ENCODE measurements at places on chromosomes 12 and 14. TPM values are rescaled to one million over a fixed set of nuclear protein-coding genes. Genes with fewer than 3 reads are reported as not detected.

DNA sequence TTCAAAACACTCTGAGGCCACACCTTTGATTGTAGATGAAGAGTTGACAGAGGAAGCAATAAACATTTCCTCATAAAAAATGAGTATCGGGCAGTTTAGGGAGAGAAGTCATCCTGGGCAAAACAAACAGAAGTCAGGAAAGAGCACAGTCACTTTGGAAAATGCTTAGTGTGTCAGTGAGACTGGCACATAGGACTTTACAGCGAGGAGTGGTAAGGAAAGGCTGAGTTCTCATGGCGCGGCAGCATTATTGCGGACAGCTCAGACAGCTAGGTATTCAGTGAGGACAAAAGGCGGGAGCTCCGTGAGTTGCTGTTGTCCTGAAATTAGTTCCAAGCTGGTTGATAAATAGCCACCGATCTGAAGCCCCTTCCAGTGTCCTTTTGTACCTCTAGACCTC, 229.9 kb downstream of the SNAPC1 start:
- no peak for DNase-seq

TOMM20L gene
- total RNA-seq, result not detected

- DNase-seq, result no peak
Observed at GRCh38 chr12:5138845-5139244, 95.2 kb downstream of the KCNA5 start.

RDH11 gene
- total RNA-seq, result 50.5 TPM

- DNase-seq, result no peak
Observed at GRCh38 chr12:30880061-30880460, 46.5 kb upstream of the TSPAN11 start.

RNASE7 gene
- not detected for total RNA-seq

NAV3 gene
- total RNA-seq, result 11.5 TPM

CLEC1B gene
- total RNA-seq, result 0.23 TPM

DNA sequence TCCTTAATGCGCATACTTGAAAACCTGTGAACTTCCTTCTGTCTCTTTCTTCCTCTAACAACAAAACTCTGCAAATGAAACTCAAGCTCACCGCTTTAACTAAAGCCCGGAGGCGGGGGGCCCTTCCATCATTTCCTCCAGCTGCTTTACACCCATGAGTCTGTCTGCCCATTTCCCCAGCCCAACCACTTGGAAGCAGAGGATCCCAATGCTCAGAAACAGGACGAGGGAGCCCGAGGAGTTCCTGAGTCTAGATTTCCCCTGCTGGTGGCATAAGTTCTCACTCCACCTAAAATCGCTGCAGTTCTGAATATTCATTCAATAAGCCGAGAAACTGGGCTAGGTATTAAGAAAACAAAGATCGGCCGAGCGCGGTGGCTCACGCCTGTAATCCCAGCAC, 30.8 kb downstream of the GPR19 start:
- DNase-seq, result no peak

- DNase-seq, result peak; percentile 68
Observed at GRCh38 chr12:54390668-54391551, 6.4 kb upstream of the ZNF385A start.

- DNase-seq, result no peak
Observed at GRCh38 chr12:9143929-9144729, 28.4 kb upstream of the A2M start.
